ENCODE measurements at places on chromosomes 7 and 10.
A peak's percentile ranks its signal among the peaks of the same experiment; 100 is the strongest.

- no peak for DNase-seq
Observed at GRCh38 chr10:108375691-108376090, 1211.2 kb upstream of the SORCS1 start.

DNA sequence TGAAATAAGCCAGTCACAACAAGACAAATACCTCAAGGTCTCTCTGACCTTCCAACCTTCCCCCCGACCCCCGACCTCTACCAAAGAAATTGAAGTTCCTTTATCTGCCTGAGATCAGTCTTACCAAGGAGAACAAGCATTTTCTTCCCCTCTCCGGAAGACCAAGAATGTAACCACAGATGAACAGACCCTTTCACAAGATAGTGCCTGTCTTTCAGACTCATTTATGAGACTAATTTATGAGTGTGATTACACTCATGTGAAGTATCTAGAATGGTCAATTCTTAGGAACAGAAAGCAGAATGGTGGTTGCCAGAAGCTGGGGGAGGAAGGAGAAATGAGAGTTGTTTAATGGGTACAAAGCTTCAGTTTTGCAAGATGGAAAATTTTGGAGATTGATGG lies 108.9 kb upstream of the MKLN1 start:
- DNase-seq = peak; percentile 13

- no peak for DNase-seq
Observed at GRCh38 chr10:68440898-68441297, 30.9 kb downstream of the DNA2 start.

DNA sequence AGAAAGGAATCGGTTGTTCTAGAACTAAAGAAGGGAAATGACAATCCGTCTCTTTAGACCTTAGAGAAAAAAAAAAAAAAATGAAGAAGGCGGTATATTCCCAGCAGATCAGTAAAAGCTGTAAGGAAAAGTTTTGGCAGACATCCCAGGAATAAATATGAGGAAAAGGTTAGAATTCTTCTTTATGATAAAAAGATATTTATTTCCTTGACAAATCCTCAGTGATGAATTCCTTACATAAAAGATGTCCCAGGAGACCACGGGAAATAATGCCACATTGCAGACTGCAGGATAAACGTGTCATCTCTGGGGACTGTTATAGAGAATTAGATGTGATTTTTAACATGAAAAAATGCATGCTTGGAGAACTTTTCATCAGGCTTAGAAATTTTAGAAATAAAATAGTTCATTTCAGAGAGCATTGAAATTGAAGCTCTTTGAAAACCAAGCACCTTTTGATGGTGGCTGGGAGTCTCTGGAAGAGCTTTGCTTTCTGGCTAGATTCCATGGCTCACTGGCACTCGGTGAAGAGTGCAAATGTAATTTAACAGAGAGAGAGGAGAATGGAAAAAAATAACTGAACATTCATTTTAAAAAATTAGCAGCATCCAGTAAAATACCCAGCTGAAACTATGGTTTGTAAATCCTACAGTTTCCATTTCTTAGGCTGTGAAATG lies 98.2 kb downstream of the PRPF18 start:
- no peak for DNase-seq

- DNase-seq = no peak
Observed at GRCh38 chr10:21092683-21093524, 195.8 kb upstream of the NEBL start.

- DNase-seq = no peak
Observed at GRCh38 chr7:88111954-88112471, 107.8 kb downstream of the SRI start.

DNA sequence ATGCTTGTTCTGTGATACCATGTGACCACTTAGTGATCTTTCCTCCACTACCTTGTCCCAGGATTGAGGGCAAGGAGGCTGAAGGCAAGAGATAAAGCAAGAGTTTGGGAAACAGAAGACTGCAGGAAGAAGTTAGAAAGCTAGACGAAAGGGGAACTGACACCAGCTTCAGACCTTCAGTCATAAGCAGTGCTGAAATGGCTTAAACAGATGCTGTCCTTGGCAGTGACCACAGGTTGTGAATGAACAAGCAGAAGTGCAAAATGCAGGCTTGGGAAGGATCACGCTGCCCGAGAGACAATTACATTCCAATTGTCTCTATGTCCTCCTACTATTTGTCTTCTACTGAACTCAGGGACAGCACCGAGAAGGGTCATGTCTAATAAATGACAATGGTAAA lies 704.9 kb upstream of the AUTS2 start:
- DNase-seq = no peak

DNA sequence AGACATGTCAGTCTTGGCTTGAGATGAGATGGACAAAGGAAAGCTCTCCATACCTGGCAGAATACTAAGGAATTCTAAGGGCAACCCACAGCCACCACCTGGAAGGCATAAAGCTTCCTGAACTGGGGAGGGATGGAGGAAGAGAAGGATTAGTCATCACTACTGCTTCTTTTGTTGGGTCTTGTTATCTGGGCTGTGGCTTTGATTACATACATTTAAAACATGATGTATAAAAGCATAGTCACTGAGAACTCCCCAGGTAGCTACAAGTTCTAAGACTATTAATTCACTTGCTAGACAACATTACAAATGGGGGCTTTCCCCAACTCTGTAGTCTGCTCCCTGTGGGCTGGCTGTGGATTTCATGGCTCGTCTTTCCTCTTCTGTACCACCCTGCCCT lies 58.2 kb downstream of the RBM33 start:
- no peak for DNase-seq
